NCI-H510A (cell line): ENCODE measurements at places on chromosomes 3 and 15.

- DNase-seq = no peak
These were observed 33.5 kb upstream of the HHATL start for GRCh38 chr3:42736081-42736480.

DNA sequence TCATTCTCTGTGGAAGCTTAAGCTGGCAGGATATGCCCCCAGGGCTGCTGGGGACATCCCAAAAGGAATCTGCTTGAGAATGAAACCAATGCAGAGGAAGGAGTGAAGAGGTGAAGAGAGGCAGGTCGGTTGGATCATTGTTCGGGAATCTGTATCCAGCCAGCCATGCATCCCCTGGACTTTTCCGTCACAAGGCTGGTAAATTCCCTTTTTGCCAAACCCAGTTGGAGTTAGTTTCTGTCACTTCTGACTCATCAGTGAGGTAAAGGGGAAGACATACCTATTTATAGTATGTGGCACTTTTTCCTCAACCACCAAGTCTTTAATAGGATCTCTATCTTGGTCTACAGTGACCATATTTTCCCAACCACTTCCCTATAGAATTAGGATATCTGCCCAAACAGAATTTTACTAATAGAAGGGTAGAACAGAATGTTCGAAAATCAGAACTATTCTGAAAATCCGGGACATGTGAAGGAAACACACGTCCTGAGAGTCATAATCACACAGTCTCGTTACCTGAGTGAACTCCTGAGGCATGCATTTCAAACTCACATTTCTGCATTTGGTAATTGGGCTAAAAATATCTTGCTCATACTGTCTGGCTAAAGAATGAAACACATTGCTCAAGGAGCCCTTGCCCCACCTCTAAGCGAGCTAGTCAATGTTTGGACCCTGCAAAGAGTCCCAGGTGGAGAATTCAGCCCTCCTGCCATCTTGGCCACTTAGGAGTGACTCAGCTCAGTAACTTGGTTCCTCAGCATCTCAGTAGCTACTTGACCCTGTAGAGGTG is 289.7 kb upstream of the ADAMTS9 start:
- DNase-seq = no peak

- DNase-seq = no peak
These were observed 46.3 kb downstream of the ZBTB20 start for GRCh38 chr3:115100806-115101205.

DNA sequence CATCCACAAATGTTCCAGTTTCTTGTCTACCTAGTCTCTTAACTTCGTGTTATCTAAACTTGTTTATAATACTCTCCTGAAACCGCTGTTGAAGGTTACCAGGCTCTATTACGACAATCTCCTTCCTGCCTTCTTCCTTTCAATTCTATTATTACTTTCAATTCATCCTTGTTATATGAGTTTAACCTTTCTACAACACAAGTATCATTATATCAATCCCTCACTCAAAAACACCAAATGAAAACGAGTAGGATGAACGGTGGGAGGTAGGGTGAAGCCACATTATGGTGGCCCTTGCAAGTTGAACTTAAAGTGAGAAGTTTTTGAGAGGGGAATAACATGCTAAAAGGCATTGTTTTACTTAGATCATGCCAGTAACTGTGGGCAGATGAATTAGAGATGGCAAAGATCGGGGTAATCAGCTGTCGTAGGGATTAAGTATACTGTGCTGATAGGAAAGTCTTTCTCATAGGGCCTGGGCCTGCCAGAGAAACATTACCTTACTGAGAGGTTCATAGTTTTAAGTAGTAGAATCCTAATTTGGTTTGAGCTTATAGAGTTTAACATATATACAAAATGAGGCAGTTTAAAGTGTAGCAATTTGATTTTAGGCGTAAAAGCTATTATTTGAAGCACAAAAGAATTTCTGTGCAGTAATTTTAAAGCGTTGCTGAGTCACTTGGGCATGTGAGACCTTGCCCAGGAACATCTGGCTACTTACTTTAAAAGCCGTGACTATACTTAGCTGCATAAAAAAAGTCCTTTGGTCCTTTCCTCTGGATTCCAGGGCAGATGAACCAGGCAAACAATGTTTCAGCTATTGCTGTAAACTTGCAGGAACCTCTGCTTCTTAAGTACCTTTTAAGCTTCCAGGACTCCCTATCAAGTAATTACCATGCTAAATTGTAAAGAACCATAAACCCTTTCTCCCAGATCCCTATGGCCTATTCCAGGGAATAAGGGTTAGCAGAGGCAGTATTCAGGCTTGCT is 3.3 kb upstream of the CEP97 start:
- DNase-seq = no peak

DNA sequence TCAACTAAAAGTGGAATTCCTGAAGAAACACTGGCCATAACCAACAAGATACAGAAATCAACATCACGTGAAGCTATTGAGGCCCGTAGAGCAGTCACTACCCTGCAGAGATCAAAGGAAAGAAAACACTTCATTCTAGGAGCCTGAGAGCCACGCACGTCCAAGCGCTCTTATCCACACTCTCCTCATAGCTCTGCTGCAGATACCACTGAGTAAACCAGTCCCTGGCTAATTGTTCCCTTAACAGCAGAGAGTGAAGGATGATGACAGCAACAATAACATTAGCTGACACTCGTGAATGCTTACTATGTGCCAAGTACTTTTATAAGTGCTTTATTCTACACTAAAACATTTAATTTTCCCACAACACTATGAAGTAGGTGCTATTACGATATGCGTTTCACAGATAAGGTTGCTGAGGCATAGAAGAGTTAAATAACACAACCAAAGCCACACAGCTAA is 271.0 kb upstream of the GADL1 start:
- peak; percentile 40 for DNase-seq

GRCh38 chr15:86229306-86229705 is 149.6 kb downstream of the AGBL1 start:
- DNase-seq = no peak

- no peak for DNase-seq
These were observed 17.5 kb downstream of the GRAMD2A start for GRCh38 chr15:72179950-72180581.

DNA sequence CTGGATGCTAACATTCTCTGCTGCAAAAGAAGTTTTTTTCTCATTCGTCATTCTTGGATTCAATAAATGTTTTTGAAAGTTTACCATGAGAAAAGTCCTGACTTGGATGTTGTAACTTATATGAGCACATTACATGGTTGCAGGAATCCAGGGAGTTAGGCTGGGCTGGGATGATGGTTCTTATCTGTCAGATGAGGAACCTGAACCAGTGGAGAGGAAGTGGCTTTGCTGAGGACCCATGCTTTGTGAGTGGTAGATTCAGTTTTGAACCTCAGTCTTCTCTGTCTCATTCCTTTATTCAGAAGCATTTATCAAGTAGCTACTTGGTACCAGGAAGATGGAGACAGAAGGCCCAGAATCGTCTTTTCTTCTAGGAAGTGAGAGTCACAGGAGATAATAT is 3.7 kb upstream of the GASK1A start:
- DNase-seq = no peak

DNA sequence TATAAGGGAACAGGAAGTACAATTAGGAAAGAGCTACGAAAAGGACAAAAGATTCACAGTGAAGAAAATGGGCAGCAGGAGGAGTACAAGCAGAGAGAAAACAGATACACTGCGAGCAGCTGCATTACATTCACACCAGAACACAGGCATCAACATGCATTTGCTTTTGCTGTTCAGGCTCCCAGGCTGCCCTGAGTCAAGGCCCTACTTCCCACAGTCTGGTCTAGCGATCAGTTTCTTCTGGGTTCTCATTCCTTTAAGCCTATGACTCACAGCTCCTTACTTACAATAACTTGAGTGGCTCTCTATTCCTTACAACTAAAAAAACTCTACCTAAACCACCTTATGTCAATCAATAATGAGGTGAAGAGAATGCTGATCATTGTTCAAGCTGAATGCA is 24.5 kb upstream of the ZNF445 start:
- DNase-seq = no peak

- DNase-seq = no peak
These were observed 17.3 kb downstream of the FGD5 start for GRCh38 chr3:14836049-14836468.

GRCh38 chr3:45612138-45612537 is 17.6 kb downstream of the LIMD1 start:
- DNase-seq = no peak

DNA sequence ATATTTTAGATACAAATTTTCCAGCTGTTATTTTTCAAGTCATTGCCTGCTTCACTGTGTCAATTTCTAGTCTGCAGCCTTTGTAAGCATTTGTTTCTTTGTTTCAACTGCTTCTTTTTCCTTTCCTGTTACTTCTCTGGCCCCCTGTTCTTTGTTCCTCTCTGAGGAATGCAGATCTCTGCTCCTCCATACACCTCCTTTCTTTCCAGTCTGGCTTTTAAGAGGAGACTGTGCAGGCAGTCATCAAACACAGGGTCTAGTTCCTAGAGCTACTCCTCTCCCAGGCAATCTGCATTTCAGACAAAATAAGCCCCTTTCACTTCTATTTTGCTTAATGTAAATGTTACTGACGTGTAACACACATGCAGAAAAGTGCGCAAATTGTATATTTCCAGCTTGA is 502.9 kb downstream of the PDCD6IP start:
- no peak for DNase-seq

DNA sequence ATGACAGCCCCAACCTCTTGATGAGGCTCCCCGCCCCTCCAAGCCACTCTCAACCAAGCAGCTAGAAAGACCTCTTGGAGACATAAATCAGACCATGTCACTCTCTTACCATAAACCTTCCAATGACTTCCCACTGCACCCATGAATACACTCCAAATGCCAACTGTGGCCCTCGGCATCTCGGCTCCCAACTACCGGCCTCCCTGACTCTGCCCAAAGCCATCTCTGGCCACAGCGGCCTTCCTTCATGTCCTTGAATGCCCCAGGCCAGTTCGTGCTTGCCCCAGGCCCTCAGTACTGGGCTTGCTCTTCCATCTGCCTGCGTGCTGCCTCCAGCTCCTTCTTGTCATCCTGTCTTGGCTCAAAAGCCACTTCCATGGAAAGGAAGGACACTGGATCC is 32.0 kb downstream of the HCN4 start:
- no peak for DNase-seq

GRCh38 chr3:192494174-192494573 is 233.2 kb downstream of the FGF12 start:
- DNase-seq = no peak

- DNase-seq = no peak
These were observed 5.9 kb downstream of the CHD2 start for GRCh38 chr15:92906020-92906419.

- DNase-seq = no peak
These were observed 26.3 kb upstream of the GOLGA6C start for GRCh38 chr15:75231836-75232235.

DNA sequence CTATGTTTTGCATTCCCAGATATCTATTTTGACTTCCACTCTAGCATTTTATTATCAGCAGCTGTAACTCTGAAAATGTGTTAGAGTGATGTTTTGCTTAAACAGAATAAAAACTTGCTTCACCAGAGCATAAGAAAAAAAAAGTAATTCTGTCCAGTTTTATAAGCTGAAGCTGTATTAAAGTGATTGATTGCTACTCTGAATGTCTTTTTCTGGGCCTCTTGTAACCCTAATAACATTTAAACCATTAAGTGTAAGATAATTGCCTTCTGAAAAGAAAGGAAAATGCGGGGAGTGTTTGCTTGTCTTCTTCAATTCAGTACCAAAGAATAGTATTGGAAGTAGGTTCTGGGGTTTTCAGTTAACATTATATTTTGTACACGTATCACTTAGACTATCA is 57.9 kb upstream of the UBE2E1 start:
- DNase-seq = no peak

DNA sequence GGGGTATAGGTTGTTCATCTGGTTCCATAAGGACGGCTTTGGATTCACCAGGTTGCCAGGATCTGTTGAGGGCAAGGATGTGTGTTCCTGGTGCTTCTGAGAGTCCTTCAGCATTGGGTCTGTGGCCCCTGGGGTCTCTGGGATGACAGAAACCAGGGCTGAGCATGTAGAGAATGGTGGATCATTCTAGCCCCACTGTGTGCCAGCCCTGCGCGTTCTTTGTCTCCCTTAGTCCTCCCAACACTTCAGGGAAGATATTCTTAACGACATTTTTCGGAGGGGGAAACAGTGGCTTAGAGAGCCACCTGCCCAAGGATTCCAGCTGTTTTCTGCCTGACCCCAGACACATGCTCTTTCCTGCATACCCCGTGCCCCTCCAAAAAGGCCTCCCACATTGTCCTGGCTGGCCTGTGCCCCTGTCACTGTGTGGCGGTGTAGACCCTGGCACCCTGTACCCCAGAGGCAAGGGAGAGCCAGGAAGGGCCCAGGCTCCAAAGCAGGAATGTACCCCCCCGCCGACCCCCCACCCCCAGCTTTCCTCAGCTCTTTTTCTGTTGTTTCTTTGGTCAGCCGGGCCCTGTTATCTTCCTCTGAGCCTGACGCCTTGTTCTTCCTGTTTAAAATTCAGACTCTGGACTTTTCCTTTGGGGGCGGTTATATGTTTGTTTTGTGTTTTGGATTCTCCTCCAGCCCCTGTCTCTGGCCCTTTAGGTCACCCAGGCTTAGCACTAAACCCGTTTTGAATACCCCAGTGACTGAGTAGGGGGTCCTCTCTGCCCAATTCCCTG is 57.8 kb upstream of the SMAD6 start:
- no peak for DNase-seq

DNA sequence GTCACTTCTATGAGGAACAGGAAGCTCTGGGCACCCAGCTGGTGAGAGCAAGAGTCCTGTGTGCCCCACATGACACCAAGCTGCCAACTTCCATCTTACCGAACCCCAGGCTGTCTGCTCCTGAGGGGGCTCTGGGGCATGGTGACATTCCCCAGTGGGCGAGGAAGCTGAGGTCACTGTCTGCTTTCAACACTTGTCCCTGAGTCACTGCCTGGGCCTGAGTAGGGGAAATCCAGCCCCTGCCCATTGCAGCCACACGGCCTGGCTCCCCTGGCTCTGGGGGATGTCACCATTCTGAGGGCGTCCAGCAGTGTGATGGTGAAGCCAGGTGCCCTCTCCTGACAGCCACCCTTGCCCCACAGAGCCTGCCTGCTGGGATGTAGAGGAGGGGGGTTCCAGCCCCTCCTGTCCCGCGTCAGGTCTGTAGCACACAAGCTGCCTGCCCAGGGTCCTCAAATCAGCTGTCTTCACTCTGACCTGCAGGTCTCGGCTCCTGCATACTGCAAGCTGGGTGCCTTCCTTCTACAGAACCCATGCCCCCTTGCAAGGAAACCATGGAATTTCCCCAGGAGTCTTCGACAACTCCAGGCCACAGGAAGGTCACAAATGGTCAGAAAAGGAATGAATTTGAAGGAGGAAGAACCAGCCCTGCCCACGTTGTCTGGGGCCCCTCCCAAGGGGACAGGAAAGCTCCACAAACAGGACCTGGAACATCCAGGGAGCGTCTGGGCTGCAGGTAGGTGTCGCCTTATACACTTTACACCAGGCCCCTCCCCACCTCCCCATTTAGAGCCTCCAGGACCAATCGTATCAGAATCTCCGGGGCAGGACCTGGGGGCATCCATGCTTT is 69.9 kb upstream of the GATM start:
- no peak for DNase-seq

GRCh38 chr15:31098491-31098917 is 3.0 kb downstream of the TRPM1 start:
- no peak for DNase-seq

- DNase-seq = no peak
These were observed 322.7 kb upstream of the ZNF717 start for GRCh38 chr3:76107935-76108570.

GRCh38 chr3:133958071-133958805 is 62.6 kb upstream of the RAB6B start:
- DNase-seq = no peak

- DNase-seq = no peak
These were observed 1.4 kb downstream of the DNAJA4 start for GRCh38 chr15:78265752-78266224.
